ENCODE measurements at places on chromosomes 7 and 10.
A peak's percentile ranks its signal among the peaks of the same experiment; 100 is the strongest.

DNA sequence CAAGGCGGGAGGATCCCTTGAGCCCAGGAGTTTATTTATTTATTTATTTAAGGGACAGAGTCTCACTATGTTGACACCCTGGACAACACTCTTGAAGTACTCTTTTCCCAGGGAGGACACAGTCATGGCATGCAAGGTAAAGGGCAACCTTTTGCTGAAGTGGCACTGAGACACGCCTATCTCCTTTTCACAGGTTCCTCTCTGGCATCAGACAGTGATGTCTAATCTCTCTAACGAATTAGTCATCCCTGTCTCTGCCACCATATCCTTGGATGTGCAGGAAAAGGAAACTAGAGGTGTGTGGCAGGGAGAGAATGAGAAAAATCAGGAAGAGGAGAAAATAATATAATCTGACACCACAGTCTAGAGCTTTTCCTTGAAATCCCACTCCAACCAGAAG lies 19.5 kb downstream of the CPVL start:
- no peak for DNase-seq
- no peaks in the 10 kb centered on the region for H3K36me3 ChIP-seq
- H3K27me3 ChIP-seq: no peaks in the 10 kb centered on the region

- DNase-seq: peak; percentile 87
- no peaks in the 10 kb centered on the region for H3K4me1 ChIP-seq
- H3K27me3 ChIP-seq: no peaks in the 10 kb centered on the region
- no peaks in the 10 kb centered on the region for H3K36me3 ChIP-seq
Observed at GRCh38 chr7:106598663-106599342, 62.2 kb downstream of the CCDC71L start.

DNA sequence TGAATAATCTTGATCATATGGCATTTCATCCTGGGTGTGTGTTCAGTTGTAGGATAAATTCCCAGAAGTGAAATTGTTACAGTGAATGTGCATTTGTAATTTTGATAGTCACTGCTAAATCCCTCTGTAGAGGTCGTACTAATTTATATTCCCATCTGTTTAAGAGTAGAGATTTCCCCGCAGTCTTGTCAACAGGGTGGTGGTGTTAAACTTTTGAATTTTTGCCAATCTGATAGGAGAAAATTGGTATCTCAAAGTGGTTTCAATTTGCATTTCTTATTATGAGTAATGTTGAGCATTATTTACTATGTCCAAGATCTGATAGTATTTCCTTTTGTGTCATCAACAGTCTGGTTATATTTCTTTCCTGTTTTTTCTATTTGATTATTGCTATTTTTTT lies 101.7 kb downstream of the AUTS2 start:
- DNase-seq: no peak
- H3K4me3 ChIP-seq: no peak overlapping the region
- peaks cover 14% of the 10 kb centered on the region for H3K4me1 ChIP-seq

- DNase-seq: no peak
- H3K4me1 ChIP-seq: no peaks in the 10 kb centered on the region
- no peaks in the 10 kb centered on the region for H3K27me3 ChIP-seq
- no peak overlapping the region for H3K27ac ChIP-seq
- H3K4me3 ChIP-seq: no peak overlapping the region
Observed at GRCh38 chr7:137820677-137821420, 25.9 kb downstream of the DGKI start.

- DNase-seq: no peak
- H3K27me3 ChIP-seq: no peaks in the 10 kb centered on the region
- H3K36me3 ChIP-seq: no peaks in the 10 kb centered on the region
- no peak overlapping the region for H3K4me3 ChIP-seq
- H3K27ac ChIP-seq: no peak overlapping the region
Observed at GRCh38 chr10:22379059-22379458, 33.8 kb downstream of the SPAG6 start.

DNA sequence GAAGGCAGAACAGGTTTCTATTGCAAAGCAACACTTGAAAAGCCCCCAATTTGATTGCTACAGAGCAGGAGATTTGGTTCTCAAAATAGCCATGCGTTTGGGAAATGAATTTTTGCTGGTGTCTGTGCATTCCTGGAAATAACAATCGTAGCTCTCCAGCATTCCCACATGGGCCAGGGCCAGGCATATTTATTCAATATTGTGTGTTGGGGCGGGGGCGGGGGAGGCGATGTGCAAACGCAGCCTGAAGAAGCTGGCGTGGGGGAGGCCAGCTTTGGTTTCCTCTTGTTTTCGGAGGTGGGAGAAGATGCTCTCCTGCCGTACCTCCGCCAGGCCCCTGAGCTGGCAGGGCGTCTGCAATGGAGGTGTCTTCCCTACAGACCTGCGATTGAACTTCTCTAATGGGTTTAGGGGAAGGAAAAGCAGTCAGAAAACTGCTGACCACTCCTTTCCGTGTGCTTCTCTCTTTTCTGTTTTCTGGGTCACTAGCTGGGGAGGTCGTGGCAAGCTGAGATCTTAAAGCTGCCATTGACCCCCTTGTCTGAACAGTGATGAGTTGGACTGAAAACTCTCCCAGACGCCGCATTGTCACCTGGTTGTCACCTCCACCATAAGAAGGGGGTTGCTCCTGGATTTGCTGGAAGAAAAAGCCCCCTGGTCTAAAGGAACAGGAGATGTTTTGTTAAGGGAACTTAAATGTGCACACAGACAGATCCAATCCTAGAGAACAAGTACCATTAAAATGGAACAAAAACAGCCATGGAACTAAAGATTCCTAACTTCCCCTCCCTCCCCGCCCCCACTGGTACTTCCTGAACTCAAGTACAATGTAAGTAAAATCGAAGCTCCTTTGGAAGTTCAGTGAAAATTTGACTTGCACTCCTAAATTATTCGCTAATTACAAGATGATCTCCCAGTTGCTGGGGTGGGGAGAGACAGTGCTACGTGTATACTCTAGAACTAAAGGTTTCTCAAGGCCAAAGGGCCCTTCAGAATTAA lies 56.4 kb upstream of the HABP2 start:
- H3K4me3 ChIP-seq: no peak overlapping the region
- DNase-seq: no peak
- H3K4me1 ChIP-seq: no peaks in the 10 kb centered on the region
- no peak overlapping the region for H3K27ac ChIP-seq
- H3K36me3 ChIP-seq: no peaks in the 10 kb centered on the region

GRCh38 chr7:26441002-26441521 lies 149.4 kb downstream of the SNX10 start:
- H3K27me3 ChIP-seq: no peaks in the 10 kb centered on the region
- H3K27ac ChIP-seq: no peak overlapping the region
- no peak for DNase-seq
- no peak overlapping the region for H3K4me3 ChIP-seq

- peaks cover 74% of the 10 kb centered on the region for H3K36me3 ChIP-seq
- H3K27me3 ChIP-seq: no peaks in the 10 kb centered on the region
- DNase-seq: no peak
- no peaks in the 10 kb centered on the region for H3K4me1 ChIP-seq
Observed at GRCh38 chr7:87426160-87426559, 49.3 kb downstream of the ABCB4 start.

DNA sequence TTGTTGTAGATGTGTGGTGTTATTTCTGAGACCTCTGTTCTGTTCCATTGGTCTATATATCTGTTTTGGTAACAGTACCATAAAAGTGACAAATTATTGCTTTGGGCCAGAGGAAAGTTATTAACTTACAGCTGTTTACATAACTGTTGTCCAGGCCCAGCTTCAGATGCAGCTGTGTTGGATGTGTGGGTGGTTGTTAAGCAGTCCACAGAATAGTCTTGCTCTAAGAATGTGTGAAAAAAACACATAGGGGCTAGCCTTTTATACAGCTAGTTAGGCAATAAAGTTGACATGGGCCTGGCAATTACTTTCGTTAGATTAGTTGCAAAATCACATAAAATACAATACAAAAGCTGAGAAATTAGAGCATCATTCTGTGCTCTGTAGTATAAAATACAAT lies 31.9 kb downstream of the DLD start:
- DNase-seq: no peak
- peaks cover 8% of the 10 kb centered on the region for H3K4me1 ChIP-seq
- H3K27ac ChIP-seq: no peak overlapping the region
- no peaks in the 10 kb centered on the region for H3K27me3 ChIP-seq

GRCh38 chr7:9719303-9719702 lies 1254.4 kb upstream of the PHF14 start:
- H3K4me1 ChIP-seq: no peaks in the 10 kb centered on the region
- H3K36me3 ChIP-seq: no peaks in the 10 kb centered on the region
- no peak overlapping the region for H3K27ac ChIP-seq
- no peak for DNase-seq

- no peaks in the 10 kb centered on the region for H3K36me3 ChIP-seq
- H3K27ac ChIP-seq: no peak overlapping the region
- H3K27me3 ChIP-seq: no peaks in the 10 kb centered on the region
- no peak overlapping the region for H3K4me3 ChIP-seq
- DNase-seq: no peak
Observed at GRCh38 chr7:128453836-128454804, 1.6 kb upstream of the HILPDA start.

DNA sequence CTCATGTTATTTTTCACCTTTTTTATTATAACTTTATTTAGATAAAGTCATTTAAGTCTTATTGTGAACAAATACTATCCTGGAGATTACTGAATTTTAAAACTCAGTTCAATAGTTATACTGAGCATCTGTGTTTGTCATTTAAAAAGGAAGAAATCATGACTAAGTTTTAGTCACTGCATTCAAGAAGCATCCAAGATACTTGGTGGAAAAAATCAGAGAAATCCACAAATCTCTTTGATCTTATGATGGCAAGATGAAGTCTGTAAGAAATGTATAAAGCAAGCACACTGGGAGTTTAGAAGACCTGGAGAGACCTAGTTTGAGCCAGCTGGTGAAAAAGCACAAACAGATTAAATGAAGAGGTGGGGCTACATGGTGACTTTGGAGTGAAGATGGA lies 529.8 kb upstream of the IGFBP3 start:
- no peak for DNase-seq
- H3K36me3 ChIP-seq: no peaks in the 10 kb centered on the region
- no peaks in the 10 kb centered on the region for H3K4me1 ChIP-seq
- no peaks in the 10 kb centered on the region for H3K27me3 ChIP-seq
- H3K27ac ChIP-seq: no peak overlapping the region

GRCh38 chr7:86775203-86775602 lies 131.5 kb downstream of the GRM3 start:
- H3K4me3 ChIP-seq: no peak overlapping the region
- no peaks in the 10 kb centered on the region for H3K36me3 ChIP-seq
- H3K27ac ChIP-seq: no peak overlapping the region
- DNase-seq: no peak

GRCh38 chr10:96873756-96874467 lies 41.8 kb downstream of the LCOR start:
- H3K27ac ChIP-seq: no peak overlapping the region
- H3K4me3 ChIP-seq: no peak overlapping the region
- peaks cover 8% of the 10 kb centered on the region for H3K36me3 ChIP-seq
- H3K27me3 ChIP-seq: no peaks in the 10 kb centered on the region

DNA sequence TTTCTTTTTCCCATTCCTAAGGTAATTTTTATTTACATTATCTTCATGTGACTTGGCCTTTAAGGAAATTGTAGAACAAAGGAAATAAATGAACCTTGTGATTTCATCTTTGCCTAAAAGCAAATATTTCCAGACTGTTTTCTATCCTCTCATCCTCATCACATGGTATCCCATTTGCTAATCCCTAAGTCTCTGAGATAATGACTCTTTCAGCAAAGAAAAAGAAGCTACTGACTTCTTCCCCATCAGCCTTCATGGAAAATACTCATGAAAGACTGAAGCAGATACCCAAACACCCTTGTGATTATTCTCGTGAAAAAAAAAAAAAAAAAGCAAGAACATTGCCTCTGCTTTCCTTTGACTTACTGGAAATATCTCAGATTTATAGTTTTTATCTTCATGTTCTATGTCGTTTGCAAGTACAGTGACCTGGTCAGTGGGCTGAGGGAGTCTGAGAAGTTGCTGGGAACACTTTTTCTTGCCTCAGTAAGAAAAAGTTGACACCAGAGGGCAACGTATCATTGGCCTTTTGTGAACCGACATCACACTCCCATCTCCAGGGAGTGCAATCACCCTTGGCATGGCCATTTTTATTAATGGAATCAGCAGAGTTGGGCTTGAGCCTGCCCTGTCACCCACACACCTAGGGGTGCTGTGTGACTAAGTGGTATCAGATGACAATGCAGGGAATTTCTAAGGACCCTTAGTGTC lies 246.0 kb upstream of the KMT2E start:
- no peaks in the 10 kb centered on the region for H3K27me3 ChIP-seq
- DNase-seq: no peak
- no peaks in the 10 kb centered on the region for H3K36me3 ChIP-seq
- no peak overlapping the region for H3K27ac ChIP-seq
- no peaks in the 10 kb centered on the region for H3K4me1 ChIP-seq

DNA sequence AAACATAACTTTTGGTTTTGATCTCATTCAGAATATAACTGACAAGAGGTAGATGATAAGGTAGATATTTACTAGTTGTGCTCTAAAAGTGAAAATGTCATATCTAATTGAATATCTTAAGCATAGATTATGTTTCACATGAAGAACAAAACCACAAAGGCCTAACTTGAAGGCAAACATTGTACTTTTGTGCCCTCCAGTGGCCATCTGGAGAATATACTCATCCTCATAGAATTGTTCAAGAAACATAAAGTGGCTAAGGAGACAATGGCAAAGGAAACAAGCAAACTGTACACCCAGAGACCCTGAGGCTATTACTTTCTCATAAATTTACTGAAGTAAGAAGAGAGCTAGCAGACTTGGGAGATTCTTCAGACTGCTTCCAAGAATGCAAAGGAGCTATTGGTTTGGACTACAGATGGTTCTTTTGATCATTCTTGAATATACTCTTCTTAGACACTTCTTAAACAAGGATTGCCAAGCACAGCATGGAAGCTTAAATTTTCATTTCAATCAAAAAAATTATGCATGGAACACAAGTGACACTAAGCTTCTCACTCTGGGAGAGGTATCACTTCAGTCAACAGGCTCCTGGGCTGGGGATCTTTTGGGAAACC lies 98.2 kb upstream of the DKK1 start:
- peaks cover 24% of the 10 kb centered on the region for H3K4me1 ChIP-seq
- H3K4me3 ChIP-seq: no peak overlapping the region
- peak; percentile 71 for DNase-seq
